ENCODE measurements at places on chromosomes 3 and 15.

GRCh38 chr3:50474717-50475116 is 28.7 kb downstream of the CACNA2D2 start:
- DNase-seq, result no peak

DNA sequence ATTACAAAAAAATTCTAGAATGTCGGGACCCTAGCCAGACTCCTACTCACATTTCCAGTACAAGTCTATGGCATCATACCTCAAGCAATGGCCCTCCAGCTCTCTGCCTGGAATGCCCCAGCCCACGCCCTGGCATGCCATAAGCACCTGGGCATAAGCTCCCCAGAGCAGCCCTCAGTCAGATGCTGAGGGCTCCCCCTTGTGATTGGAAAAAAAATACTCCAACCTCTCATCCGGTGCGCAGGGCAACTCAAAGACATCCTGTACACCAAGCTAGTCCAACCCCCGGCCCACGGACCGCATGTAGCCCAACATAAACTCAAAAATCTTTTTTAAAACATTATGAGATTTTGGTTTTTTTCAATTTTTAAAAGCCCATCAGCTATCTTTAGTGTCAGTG is 115.4 kb downstream of the NEK10 start:
- no peak for DNase-seq

- no peak for DNase-seq
These were observed 3.0 kb downstream of the VEPH1 start for GRCh38 chr3:157500232-157500631.

- DNase-seq, result no peak
These were observed 363.6 kb upstream of the GOLIM4 start for GRCh38 chr3:168459226-168459784.

GRCh38 chr3:8981296-8981695 is 18.0 kb upstream of the RAD18 start:
- no peak for DNase-seq

DNA sequence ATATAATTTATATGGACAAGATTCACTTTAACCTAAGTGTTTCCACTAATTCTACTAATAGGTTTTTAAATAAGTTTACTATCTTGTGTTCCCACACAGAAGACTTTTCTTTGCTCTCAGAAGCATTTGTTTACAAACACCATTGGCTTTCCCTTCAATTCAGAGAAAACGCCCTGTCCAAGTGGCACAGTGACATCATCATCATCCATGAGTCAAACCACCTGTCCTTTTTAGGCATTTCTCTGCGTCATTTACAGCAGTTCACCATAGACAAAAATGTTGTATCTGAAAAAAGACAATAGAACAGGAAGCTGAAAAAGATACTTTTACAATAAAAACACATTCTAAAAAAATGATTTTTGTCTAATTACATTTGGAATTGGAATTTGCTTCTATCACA is 9.3 kb upstream of the BCL2L10 start:
- DNase-seq, result no peak

GRCh38 chr15:85451099-85451700 is 70.8 kb downstream of the AKAP13 start:
- DNase-seq, result no peak

GRCh38 chr3:191628571-191628970 is 167.6 kb downstream of the PYDC2 start:
- DNase-seq, result no peak

DNA sequence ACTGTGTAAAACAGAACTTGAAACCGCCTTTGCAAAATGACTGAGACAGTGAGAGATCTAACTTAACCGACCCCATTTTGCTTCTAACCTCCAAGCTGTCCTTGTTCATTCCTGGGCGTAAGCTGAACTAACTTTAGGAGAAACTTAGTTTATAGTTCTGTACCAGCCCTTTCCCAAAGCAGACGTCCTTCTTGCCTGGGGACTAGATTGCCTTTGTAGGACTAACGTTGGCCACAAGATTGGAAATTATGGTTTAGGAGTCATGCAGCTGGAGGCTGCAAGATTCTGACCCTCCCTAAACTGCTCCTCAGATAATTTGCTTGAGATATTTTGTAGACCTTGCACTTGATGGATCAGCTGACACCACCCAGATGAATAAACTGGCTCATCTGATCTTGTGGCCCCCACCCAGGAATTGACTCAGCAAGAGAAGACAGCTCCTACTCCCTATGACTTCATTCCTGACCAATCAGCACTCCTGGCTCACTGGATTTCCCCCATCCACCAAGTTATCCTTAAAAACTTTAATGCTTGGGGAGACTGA is 219.9 kb upstream of the PROK2 start:
- DNase-seq, result no peak

- DNase-seq, result no peak
These were observed 12.1 kb upstream of the SIAH2 start for GRCh38 chr3:150775001-150775599.

DNA sequence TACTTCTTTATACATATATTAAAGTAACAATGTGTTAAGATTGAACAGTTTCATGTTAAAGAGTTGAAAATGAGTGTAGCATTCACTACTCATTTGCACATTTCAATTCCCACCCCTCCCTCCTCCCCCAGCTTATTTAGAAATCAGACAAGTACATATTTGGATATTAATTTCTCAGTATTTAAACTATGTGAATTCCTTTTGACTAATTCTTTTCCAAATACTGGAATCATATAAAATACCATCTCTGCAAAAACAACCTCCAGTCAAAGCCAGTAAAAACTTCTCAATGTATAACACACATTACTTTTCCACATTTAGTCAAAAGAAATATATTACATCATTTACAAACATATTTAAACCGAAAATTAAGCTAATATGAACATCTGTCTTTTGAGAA is 25.5 kb upstream of the SHC4 start:
- DNase-seq, result no peak

DNA sequence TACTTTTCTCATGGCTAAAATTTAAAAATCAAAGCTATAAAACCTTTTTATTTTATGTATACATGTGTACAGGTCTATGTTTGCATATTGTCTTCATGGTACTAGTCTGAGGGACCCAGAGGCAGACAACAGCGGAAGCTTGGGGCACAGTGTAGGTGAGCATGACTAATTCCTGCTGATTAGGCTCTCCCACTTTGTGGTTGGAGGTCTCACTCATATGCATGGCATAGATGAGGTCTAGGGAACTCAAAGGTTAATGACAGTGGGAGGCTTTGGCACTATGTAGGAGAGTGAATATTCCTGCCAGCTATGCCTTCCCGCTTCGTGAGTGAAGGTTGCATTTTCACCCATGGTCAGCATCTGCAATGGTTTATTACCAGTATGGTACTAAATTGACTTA is 47.5 kb upstream of the AADACL2 start:
- no peak for DNase-seq

- DNase-seq, result peak; percentile 41
These were observed 183.8 kb upstream of the IL12A start for GRCh38 chr3:159804726-159805410.

GRCh38 chr3:37441689-37442088 is 267.3 kb upstream of the LRRFIP2 start:
- DNase-seq, result no peak

DNA sequence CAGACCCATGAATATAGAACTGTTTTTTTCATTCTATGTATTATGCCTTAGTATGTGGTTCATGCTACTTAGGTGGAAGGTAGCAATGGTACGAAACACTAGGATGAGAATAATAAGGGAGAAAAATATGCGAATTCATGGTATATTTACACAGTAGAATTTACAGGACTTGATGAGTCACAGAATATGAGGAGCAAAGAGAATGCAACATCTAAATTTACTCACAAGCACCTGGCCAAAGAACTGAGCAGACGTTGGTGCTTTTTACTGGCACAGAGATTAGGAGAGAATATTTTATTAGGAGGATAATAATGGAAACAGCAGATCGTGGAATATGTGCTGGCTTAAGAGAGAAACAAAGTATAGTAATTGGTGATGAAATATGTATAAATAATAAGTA is 785.4 kb upstream of the ROBO1 start:
- no peak for DNase-seq

- DNase-seq, result no peak
These were observed 11.0 kb upstream of the BOC start for GRCh38 chr3:113200351-113200750.

- no peak for DNase-seq
These were observed 27.3 kb downstream of the DUT start for GRCh38 chr15:48358229-48359152.

DNA sequence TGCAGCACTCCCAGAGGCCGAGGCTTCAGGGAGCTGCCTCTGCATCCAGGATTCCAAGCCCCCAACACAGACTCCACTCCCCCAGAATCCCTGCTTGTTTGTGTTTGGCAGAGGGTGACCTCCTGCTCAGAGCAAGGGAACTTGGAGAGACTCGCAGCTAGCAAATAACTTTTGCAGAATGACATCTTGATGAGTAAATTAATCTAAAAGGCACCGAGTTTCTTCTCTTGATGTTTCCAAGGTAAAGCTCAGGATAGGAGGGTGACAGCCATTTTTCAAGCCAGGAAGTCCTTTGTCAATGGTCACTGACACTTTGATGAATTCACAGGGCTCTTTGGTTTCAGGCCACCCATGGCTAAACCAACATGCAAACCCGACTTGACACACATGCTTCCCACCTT is 523.0 kb downstream of the NTRK3 start:
- no peak for DNase-seq

- DNase-seq, result no peak
These were observed 304.4 kb upstream of the GADL1 start for GRCh38 chr3:31198890-31199289.

- DNase-seq, result peak; percentile 0
These were observed 125.8 kb upstream of the GALNT15 start for GRCh38 chr3:16048435-16049318.

- no peak for DNase-seq
These were observed 16.0 kb upstream of the GPR171 start for GRCh38 chr3:151219056-151219455.

DNA sequence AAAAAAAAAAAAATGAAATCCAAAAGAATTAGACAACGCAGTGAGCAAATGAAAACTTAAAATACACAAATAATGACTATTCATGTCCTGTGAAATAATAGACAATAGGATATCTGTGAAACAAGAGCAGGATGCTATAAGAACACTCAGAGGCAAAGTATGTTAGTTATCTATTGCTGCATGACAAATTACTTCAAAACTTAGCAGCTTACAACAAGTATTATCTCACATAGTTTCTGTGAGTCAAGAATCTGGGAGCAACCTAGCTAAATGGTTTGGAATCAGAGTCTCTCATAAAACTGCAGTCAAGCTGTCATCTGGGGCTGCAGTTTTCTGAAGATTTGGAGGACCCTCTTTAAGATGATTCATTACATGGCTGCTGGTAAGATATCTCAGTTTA is 36.5 kb upstream of the ZMAT3 start:
- no peak for DNase-seq

- no peak for DNase-seq
These were observed 482.5 kb upstream of the UBE2E2 start for GRCh38 chr3:22720596-22720995.

- DNase-seq, result no peak
These were observed 27.8 kb downstream of the DCAF1 start for GRCh38 chr3:51471775-51472652.

- DNase-seq, result no peak
These were observed 133.4 kb upstream of the SMAD3 start for GRCh38 chr15:66931768-66932633.

- no peak for DNase-seq
These were observed 75.2 kb downstream of the EOMES start for GRCh38 chr3:27646896-27647295.

DNA sequence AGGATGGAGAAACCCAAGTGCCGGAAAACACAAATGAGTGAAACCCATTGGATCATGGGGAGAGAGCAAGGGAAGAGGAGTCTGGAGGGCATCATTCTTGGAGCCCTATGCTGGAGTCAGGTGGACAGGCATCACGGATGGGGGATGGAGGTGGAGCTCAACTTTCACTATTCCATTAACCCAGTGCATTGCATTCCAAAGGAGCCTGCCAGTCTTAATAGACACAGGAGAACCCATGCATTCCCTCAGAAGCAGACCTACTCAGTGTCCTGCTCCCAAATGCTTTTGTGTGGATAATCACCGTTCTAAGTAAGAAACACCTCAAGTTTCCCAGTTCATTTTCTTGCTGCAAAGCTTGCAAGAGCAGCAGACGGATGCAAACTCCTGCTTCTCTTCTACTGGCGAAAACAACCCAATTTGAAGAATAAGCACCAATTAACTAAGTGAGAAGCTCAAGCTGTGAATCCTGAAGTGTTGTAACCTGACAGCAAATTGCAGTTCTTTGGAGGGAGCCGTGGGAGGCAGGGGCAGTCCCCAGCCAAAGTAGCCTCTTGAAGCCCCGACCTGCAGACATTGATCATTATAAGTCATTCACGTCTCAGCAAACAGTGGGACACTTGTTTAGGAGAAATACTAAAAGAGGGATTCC is 25.3 kb downstream of the SEMA5B start:
- no peak for DNase-seq

- no peak for DNase-seq
These were observed at the start of gene TGM5 for GRCh38 chr15:43266834-43267233. TSS of gene TGM5 (minus strand) at chr15:43266928. CDS start at chr15:43266849, 79 bp downstream.

GRCh38 chr3:100546020-100546744 is 53.8 kb downstream of the TMEM45A start:
- no peak for DNase-seq
